Cardiac fibroblast (primary cell): ENCODE measurements at places on chromosomes 7 and 10.
A peak's percentile ranks its signal among the peaks of the same experiment; 100 is the strongest.

DNA sequence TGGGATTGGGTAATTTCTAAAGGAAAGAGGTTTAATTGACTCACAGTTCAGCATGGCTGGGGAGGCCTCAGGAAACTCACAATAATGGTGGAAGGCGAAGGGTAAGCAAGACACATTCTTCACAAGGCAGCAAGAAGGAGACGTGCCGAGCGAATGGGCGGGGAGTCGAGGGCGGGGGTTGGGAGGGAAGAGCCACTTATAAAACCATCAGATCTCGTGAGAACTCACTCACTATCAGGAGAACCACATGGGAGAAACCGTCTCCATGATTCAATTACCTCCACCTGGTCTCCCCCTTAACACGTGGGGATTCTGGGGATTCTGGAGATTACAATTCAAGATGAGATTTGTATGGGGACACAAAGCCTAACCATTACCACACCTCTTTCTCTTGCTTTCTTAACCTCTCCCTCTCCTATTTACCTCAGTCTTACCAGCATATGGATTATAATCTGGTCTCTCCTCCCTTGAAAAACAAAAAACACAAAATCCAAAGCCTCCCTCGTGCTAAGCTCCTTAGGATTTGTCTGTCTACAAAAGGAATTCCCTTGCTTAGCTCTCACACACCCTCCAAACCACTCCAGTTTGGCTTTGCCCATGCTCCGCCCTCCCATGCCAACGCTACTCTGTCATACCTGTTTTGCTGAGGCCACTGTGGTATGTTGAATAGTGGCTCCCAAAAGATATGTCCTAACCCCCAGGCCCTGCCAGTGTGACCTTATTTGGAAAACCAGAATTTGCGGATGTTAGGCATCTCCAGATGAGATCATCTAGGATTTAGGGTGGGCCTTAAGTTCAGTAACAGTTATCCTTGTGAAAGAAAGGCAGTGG, 19.6 kb upstream of the EFCAB10 start:
- no peak for DNase-seq

DNA sequence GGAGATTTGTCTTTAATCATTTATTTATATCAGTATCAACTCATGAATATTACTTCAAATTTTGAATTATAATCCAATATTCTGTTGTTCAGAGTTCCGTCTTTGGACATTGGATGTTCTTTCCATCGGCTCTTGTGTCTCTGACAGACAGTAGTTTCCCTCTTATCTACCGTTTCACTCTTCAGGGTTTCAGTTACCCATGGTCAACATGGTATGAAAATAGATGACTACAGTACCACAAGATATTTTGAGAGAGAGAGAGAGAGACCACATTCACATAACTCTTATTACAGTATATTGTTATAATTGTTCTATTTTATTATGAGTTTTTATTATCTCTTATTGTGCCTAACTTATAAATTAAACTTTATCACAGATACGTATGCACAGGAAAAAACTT, 6.8 kb downstream of the SHTN1 start:
- no peak for DNase-seq

DNA sequence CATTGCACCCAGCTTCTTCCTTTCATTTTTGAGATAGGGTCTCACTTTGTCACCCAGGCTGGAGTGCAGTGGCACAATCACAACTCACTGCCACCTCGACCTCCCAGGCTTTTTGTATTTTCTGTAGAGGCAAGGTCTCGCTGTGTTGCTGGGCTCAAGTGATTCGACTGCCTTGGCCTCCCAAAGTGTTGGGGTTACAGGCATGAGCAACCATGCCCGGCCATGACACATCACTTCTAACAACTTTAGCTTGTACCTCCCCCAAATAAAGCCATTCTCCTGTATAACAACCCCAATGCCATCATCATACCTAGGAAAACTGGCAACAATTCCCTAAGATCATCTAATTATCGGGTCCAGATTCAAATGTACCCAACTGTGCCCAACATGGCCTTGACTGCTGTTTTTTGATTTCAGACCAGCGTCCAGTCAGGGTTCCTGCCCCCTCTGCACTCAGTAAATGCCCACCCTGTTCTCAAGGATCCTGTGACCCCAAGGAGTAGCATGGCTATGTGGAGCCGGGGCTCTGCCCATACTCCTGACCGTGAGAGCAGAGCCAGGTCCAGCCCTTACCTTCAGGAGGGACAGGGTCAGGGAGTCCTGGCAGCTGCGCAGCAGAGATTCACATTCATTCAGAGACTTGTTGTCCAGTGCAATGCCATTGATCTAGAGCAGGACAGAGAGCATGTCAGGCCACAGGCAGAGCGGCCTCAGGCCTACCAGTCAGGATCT, 102.6 kb downstream of the DLG5 start:
- DNase-seq: no peak

DNA sequence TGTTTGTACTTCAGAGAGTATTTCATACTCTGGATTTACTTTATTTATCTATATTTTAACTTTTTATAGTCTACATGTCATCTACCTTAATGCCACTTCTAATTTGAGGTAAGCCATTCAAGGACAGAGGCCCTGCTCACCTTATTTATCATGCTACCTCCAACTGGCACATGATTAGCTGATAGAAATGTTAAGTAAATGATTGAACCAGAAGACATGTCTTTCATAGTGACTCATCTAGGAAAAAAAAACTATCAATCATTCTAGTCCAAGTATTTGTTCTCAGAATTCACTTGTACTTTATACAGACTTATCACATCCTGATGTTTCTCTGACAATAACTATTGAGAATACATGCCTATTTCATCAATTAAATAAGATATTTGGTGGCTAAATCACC, 856.3 kb downstream of the XPNPEP1 start:
- DNase-seq: no peak

DNA sequence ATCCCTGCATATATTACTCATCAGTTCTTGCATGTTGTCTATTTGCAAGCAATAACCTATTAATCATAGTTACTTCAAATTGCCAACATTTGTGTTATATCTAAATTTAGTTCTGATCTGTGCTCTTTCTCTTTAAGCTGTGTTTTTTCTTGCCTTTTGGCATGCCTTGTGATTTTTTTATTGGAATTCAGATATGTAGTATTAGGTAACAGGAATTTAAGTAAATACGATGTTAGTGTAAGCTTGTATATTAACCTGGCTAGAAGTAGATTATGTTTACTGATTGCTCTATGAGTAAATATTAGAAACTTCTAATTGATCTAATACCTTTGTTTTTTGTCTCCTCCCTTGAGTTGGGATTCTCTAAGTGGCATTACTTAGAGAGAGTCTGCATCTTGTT, 718.9 kb upstream of the POT1 start:
- no peak for DNase-seq

DNA sequence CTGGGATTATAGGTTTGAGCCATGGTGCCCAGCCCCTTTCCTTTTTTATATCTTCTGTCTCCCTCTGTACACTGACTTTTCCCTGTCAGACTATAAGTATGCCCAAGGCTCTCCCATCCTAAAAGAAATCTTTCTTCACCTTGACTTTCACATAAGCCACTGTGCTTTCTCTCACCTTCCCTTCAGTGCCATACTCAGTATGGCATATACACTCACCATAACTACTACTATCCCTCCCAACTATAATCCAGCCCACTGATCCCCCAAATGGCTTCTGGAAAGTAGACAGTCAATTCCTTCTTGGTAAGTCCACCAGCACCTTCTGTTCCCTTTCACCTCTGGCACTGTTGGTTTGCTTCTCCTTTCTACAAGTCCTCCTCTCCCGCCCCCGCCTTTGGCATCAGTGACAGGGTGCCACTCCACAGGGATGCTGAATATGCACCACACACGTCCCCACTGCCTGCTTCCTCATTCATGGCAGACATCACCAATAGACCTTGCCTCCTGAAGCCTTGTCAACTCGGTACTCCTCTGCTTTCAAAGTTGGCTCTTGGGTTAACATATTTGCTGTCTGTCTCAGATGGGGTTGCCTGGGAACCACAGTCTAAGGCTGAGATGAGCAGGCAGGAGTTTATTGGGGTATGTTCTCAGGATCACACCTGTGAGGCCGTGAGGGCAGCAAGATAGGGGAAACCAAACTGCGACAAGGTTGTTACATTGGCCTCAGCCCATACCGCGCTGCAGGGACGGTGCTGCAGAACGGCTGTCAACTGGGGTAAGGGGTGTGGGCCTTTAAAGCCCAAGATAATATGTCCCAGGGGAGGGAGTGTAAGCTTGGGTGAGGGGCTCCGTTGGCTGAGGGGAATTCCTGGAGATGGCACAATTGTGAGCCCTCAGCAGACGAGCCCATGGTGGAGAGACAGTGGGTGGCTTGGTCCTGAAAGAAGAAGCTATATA, 7.2 kb upstream of the PSAP start:
- no peak for DNase-seq

DNA sequence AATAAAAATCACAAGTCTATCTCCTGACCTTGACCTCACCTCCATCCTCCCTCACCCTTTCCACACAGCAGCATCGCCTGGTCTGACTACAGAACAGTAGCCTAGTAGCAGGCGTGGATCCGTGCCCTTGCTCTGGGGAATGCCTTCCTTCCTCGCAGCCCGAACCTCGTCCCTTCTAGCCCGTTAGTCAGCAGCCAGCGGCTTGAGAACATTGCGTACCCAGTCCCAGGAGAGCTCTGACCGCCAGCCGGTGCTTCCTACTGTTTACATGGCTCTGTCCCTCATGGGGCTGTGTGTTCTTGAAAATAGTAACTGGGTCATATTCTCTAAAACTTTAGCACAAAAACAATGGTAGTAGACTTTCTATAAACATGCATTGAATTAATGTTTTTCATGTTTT, 682.7 kb upstream of the IGFBP3 start:
- DNase-seq: peak; percentile 97

- peak; percentile 53 for DNase-seq
These were observed 69.0 kb downstream of the HACD1 start for GRCh38 chr10:17548162-17548561.

- no peak for DNase-seq
These were observed 73.8 kb downstream of the GOLGA7B start for GRCh38 chr10:97923476-97923875.

DNA sequence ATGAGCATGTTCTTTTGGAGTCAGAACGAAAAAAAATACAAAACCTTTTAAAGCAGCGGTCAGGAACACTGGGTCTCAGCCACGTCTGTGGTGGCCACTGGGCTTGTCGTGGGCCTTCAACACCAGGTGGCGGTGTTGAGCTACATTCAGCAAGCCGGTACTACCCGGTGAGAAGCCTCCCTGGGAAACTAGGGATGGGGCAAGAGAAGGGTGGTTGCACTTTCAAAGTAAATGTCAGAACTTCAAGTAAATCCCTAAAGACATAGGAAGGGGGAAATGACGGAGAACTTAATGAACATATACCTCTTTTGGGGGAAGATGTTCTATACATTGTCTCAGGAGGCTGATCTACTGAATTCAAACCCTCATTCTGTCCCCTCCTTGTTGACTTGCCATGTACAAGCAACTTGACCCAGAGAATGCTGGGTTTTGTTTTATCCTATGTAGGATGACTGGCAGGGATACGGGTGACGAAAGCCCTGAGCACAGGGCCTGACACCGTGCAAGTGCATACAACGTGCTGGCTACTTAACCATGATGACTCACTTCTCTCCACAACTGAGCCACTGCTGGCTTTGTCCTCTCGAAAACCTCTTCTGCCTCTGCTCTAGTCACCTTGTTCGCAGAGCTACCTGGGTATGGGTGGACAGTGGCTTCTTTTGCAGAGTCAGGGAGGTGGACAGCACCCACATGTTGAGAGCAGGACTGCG, 49.0 kb upstream of the BAMBI start:
- DNase-seq: peak; percentile 84

DNA sequence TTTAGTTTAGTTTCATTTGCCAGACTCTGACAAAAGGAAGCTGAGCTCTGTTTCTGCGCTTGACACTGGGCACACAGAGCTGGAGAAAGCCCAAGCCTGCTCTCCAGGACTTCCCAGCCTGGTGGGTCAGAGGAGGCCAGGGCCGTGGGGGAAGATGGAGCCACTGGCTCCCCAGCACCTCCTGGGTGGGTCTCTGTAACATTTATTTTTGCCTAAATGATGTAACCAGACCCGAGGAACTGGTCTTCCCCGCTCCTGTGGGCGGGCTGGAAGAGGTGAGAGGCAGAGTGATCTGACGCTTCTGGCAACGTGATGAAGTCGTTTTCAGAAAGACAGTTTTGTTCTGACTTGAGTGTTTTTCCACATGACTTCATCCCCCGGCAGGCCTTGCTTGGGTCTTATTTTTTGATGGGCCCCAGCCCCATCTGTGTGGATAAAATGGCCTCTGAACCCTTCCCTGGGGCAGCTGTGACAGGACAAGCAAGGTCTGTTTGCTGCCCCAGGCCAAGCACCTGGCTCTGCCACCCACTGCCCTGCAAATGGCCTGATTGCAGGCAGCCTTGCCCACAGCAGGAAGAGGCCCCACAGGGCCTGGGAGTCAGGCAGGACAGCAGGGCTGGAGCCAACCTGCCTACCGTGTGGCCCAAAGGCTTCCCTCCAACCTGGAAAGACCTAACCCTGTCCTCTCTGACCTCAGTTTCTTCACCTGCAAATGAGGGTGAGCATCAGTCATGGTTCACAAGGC, 304.9 kb upstream of the ZMIZ1 start:
- no peak for DNase-seq

GRCh38 chr10:75987616-75988015, 556.2 kb downstream of the LRMDA start:
- DNase-seq: peak; percentile 33

DNA sequence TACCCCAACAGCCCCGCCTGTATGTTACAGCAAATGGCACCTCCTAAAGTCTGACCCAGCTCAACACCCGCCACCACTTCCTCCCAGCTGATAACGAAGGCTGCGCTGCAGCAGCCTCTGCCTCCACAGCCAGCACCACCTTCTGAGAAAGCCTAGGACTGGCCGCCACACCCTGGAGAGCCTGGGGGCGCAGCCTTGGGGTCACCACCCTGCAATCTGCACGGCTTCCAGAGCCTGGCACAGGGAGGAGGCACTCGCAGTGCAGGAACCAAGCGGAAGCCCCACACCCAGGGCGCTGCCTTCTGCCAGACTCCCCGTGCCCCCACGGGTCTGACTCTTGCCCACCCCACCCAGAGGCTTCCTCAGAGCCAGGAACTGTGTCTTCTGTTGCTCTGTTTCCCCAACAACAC, 112.5 kb downstream of the MAD1L1 start:
- DNase-seq: no peak

GRCh38 chr7:23490357-23491135, 20.3 kb upstream of the IGF2BP3 start:
- DNase-seq: peak; percentile 39

- DNase-seq: no peak
These were observed 1.6 kb upstream of the ZNF12 start for GRCh38 chr7:6708304-6708703.

GRCh38 chr10:28397229-28397628, 94.4 kb upstream of the MPP7 start:
- no peak for DNase-seq

DNA sequence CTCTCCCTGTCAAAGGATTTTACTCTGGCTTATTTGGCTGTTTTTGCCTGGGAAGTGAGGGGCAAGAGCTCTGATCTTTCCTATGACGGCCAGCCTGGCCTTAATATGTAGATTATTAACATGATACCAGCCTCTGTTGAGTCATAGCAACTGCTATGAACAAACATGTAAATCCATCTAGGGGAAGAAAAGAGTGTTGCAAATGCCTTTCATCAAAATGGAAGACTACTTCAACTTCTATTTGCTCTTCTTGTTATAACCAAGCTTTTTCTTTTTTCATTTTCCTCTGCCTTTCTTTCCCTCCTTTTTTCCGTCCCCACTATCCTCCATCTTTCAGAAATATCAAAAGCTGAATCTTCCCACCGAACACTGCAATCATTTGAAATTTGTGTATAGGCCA, 46.6 kb downstream of the BTRC start:
- no peak for DNase-seq
